RWPE1 (cell line): ENCODE measurements at places on chromosomes 3 and 15.

GRCh38 chr15:80691575-80691974 lies 3.5 kb upstream of the ABHD17C start:
- DNase-seq, result no peak

DNA sequence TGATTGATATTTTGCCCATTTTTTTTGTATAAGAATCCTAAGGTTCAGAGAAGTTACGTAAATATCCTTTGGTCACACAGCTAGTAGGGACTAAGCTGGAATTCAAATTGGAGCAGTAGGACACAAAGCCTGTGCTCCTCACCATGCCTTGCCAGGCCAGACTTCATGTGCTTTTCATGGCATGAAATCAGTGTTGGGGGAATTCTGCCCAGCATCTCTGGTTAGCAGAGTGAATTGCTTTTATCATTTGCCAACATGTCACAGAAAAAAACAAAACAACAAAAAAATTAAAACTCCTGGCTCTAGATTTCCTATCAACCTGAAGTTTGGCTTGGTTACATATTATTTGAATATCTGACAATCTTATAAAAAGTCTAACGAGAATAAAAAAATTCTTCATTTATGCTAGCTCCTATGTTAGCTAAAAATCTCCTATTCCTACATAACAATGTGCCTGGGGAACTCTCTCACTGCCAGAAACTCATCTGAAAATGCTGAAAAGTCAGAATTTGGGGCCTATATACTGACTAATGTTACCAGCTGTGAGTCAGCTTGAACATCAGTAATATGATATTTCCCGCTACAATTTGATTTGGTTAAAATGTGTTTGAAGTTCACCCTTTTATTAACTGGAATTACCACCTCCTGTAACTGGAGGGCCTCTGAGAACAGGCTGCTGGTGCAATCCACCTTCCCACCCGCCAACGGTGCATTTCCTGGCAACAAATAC lies 141.7 kb downstream of the TIGIT start:
- no peak for DNase-seq

DNA sequence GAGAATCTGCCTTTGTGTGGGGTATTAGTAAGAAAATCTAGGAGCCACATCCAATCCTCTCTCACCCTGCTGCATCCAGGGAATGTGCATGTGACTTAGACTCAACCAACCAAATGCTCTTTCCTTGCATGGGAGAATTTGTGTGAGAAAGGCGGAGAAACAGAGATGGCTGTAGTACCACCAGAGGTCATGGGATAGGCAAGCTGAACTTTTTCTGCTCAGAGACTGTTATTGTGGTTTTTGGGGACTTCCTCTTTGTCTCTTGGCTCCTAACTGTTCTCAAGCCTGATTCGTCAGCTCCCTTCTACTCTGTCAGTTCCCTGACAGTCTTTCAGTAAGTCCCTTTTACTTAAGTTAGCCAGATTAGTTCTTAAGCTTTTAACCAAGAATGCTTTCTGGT lies 2.6 kb upstream of the ZSCAN2 start:
- DNase-seq, result no peak

GRCh38 chr3:143330296-143330868 lies 210.8 kb downstream of the CHST2 start:
- DNase-seq, result no peak

GRCh38 chr15:75420698-75421097 lies 30.8 kb downstream of the SIN3A start:
- no peak for DNase-seq

DNA sequence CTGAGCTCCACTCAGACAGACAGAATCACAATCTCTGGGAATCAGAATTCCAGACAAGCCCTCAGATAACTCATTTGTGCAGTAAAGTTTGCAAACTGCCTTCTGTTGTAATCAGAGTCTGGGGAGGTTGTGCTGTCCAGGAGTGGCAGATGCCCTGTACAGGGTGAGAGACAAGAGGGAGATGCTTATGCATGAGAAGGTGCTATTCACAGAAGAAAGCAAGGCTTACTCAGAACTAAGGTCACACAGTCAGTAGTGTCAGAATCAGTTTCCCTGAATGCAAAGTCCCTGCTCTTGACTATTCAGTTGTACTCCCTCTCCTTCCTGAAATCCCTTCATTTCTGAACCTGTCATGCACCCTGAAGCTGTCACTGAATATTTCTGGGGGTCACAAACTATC lies 43.7 kb downstream of the SRPRB start:
- DNase-seq, result no peak

DNA sequence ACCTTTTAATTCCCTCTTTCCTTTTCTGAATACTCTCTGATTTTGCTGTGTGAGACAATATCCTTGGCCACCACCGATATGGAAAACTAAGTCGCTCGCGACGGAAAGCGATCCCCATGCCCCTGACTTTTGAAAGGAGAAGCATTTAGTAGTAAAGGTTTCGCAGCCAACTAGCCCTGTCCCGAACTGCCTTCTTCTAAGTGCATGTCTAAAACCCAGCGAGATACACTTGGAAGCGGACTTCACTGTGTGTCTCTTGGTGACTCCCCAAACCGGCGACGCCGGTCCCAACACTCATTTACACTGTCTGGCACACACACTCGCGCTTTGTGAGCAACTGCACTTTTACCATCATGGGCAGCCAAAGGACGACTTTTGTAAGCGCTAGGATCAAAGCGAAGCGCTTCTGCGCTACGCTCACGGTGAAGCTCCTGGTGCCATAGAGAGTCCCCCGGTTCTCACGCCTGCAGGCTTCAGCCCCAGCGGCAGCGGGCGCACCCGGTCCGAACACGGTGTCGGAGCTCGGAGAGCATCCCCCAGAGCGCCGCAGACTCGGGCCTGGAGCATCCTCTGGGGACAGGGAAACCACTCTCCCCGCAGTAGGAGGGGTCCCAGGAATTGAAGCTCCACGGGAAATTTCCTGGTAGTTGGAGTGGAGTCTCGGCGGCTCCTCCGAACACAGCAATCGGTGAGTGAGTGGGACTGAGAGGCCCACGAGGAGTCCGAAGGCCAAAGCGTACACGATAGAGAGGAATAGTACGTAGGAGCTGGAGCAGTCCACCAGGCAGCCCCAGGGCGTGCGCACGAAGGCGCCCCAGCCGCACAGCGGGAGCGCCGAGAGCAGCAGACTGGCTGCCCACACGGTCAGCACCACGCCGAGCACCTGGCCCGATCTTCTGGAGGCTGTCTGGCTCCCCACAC lies 1.4 kb downstream of the GPR149 start:
- DNase-seq, result no peak

GRCh38 chr3:196902296-196902695 lies 34.6 kb downstream of the SENP5 start:
- no peak for DNase-seq

DNA sequence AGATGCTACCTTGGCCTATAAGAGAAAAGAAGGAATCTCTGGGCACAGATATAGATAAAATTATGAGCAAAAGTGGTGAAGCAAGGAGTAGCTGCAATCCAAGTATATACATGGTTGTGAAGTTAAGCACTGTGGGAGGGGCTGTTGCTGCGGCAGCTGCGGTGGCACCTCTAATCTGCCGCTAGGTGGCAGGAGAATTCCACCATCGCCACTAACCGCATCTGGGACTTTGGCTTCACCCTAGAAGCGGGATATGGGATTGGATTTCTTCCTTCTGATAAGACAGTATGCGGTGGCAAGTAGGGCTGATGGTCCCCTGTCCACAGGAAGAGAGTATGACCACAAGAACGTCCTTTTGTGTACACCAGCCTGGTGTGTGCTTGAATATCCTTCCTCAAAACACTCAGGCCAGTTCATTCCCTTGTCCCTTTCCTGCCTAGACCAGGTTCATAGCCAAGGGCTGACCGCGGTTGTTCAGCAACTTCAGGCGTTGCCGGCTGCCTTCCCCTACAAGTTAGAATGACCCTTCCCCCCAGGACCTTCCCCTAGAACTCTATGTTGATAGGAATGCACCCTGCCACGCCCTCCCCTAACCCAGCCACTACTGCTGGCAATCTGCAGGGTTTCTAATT lies 5.1 kb downstream of the MAGEL2 start:
- peak; percentile 36 for DNase-seq

DNA sequence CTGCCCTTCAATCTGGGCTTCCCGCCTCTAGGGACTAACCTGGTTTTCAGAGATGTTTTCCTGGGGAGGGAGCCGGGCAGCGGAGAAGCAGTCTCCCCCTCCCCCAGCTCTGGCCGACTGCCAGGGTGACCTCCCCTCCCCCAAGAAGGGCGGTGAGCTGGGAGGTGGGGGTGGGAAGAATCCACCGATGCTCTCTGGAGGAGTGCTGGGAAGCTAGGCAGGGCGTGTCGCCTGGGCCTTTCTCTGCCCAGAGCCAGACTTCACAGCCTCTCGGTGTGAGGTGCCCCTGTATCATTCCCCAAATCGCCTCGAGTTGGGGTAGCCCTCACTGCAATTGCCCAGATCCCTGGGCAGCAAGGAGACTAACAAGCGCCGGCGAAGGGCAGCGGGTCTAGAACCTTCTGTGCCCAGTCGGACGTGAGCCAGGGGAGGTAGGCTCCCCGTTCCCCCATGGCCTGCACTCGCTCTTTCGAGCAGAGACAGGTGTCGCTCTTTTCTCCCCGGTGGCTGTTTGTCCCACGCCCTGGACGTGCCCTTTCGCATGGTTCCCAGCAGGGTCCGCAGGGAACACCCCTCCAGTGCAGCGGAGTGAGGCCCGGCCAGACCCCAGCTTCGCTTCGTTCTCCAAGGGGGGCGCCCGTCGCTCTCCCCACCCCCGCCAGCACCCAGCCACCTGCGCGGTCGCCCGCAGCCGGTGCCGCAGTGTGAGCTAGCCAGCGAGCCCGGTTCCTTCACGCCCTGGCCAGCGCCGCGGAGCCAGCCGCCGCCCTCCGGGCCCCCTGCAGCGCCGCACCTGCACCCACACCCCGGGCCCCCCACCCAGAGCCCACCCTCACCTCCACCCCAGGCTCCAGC lies 1.1 kb downstream of the RAB6B start:
- DNase-seq, result no peak

- DNase-seq, result no peak
These were observed 189.2 kb upstream of the LPP start for GRCh38 chr3:187964760-187965159.

DNA sequence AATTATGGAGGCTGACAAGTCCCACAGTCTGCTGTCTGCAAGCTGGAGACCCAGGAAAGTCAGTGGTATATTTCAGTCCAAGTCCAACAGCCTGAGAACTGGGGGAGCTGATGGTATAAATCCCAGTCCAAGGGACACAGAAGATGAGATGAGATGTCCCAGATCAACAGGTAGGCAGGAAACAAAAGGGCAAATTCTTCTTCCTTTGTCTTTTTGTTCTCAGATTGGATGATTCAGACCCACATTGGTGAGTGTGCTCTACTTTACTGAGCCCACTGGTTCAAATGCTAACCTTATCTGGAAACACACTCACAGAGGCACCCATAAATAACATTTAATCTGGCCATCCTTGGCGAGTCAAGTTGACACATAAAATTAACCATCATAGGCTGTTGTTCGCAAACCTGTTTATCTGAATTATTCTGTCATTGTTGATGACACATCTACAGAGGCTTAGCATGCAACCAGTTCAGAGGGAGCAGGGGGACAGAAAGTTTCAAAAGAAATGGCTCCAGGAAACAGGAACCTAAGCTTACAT lies 62.7 kb upstream of the ITGA11 start:
- no peak for DNase-seq

DNA sequence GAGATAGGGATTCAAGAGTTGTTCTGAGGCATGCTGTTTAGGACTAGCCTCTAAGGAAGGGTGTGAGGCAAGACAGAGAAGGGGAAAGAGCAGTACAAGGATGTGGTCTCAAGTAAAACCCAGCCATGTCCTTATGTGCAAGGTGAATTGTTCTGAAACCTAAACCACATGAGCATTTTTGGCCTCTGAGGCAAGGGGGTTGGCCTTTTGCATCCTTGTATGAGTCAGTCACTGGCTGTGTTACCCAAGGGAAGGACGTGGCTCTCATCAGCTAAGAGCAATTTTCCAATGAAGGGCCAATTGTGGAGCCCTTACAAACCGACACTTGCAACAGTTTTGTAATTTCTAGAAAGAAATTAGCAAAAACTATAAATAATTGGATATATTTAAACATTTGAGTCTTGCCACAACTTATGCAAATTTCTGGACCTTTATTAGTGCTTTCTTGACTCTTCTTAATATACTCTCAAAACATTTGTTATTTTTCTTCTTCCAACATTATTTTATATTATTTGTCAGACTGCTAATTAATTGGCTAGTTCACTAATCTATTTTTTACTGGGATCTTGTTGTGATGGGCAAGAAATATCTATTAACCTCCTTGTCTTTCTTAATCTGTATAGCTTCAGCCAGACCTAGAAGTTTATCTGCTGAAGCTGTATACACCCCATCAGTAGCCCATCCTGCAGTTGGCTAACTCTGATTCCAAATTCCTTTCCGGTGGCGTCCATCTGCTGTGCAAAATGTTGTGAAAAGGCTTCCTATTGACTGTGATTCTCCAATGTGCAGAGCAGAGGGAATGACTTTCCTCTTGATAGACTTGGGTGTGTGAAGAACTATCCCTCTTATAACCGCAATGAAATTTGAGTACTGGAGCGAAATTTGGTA lies 97.7 kb upstream of the P2RY1 start:
- DNase-seq, result peak; percentile 20

DNA sequence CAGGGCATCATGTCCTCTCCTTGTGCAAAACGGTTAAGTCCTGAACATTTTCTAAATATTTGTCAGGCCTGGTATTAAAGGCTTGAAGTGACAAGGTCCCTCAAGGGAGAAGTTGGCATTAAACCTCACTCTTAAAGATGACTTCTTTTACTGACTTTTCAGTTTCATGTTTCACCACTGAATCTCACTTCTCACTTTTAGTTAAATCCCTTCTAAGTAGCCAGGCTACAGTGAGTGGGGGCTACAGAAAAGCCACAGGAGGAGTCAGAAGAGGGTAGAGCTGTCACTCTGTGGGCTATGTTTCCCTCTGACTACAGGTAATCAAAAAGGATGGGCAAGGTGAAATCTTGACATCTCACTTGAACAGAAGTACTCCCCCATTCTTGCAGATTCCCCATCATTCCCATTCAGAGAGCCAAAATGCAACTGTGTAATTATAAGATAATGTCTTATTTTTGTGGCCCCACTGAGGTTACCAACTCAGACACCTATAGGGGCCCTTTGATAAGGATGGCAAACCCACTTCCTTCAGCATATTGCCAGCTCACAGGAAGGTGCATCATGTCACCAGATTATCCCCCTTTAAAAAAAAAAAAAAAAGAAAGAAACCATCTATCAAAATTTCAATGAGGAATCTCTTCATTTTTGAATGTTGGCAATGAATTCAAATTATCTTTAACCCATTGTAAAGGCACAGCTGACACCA lies 790.1 kb upstream of the CFAP20DC start:
- DNase-seq, result no peak

DNA sequence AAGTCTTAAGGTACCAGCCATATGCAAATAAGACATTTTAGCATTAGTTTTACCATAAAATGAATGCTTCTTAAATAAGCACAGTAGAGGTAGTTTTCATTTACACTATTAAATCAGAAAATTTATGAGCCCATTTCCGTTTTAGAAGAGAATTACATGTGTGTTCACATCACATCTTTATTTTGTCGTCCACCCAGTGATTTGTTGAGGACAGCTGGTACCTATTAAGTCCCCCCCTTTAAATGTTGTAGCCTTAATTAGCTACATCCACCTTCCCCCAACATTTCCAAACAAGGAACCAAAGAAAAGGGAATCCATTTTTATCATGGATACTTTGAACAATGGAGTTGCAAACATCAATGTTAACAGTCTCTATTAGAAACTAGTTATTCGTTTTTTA lies 6.8 kb downstream of the IL17RD start:
- DNase-seq, result no peak

- no peak for DNase-seq
These were observed 81.9 kb downstream of the PDE8A start for GRCh38 chr15:85063522-85064079.
